CD8-positive, alpha-beta T cell (primary cell): ENCODE measurements at places on chromosomes 6 and 20.
A peak's percentile ranks its signal among the peaks of the same experiment; 100 is the strongest.

- DNase-seq = no peak
Observed at GRCh38 chr6:56685994-56686393, 43.3 kb upstream of the DST start.

- DNase-seq = peak; percentile 7
Observed at GRCh38 chr20:18588574-18588933, 700 bp downstream of the DTD1 start.

DNA sequence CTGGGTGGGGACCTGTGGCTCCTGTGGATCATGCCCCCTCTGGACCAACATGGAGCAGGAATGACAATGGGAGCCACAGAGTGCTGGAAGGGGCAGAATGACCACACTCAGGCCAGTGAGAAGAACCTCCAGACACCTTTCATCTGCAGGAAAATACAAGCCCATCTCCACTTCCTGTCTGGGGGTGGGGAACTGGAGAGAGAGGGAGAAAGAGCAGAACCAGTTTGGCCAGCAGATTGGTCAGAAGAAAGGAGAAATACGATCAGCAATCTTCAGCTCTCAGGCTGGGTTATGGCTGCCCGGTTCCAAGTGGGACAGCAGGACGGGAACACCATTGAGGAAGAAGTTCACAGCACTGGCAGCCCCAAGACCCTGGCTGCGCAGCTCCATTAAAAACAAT lies 37.0 kb downstream of the BMP7 start:
- no peak for DNase-seq

DNA sequence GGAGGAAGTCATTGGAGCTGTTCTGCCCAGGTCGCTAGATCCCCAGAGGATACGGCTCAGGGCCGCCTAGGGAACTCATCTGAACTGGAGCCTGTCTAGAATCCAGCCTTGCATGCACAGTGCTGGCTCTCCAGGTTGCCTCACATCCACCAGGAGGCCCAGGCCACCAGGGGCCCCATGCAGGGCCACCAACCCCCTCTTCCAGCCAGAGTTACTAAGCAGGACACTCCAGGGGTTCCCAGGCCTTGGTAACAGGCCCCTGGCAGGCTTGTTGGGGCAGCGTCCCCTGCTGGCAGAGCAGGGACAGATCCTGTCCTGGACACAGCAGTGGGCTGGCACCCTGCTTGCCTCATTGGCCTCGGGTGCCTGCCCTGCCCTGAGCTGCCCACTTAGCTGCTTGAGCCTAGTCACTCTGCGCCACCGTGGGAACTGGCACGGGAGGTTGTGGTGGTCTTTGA lies 35.3 kb downstream of the EFCAB8 start:
- no peak for DNase-seq

DNA sequence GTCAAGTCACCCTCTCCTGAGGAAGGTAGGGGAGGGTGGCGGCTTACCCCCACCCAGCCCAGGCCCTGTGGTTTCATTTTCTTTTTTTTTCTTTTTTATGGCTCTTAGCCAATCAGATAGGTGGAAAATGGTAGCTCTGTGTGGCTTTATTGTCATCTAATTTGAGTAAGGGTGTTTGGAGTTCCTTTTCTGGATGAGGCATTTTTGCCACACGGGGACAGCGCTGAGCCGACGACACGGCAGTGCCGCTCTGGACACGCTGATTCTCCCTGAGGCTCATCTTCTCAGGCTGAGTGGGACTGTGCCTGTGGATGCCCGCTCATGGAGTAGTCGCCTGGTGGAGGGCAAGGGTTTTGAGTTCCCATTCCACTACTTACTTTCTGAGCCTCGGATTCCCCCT lies 37.6 kb upstream of the ANGPT4 start:
- no peak for DNase-seq

DNA sequence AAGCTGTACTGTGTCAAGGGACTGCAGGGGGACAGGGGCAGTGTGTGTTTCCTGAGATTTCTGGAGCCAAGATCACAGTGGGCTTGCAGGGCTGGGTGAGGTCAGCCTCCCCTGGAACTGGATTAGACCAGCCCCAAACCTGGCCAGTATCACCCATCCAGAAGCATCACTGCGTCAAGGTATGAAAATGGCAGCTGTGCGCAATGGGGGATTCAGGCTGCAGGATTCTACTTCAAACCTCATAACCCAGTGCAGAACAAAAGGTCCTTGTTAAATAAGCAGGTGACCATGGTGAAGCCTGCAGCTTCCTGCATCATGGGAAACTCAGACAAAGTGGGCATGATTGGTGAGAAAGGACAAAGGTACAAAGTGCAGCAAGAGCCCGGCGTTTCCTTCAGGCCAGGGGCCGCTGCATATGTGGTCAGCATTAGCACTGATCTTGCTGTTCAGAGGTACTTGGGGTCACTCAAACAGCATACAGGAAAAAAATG lies 33.4 kb downstream of the TRAF3IP2 start:
- no peak for DNase-seq

DNA sequence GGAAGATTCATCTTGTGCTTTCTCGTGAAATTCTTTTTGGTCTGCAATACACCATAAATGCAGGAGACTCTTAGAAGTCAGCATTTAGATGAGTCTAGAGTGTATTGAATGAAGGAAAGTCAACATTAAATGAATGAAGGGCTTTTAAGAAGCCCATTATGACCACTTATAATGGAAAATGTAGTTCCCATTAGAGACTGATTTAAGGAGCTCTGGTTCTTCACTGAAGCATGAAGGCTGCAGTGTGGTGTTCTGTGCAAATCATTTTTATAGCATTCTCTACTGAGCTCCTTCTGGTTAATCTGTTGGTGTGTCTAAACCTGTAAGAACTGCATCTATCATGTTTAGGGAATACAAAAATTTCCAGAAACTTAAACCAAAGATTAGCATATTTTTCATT lies 19.7 kb downstream of the NCOA7 start:
- no peak for DNase-seq

DNA sequence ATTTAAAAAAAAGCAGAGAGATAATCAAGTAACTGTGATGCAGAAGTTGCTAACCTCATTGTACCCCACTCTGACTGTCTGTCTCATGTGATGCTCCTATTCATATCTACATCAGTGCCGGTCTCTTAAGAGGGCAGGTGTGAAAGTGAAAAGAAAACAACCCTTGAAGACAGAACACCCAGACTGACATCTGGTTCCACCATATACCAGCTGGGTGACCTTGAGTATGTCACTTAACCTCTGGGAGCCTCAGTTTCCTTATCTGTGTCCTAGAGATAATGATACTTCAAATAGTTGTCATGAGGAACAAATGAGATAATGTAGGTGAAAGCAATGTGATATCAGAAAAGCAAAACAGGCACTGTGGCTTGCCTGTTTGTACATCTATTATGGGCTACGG lies 426.8 kb upstream of the SOX4 start:
- DNase-seq = no peak
